Left ventricle myocardium inferior (tissue), 1 donor: ENCODE measurements at places on chromosomes 3 and 15.

DNA sequence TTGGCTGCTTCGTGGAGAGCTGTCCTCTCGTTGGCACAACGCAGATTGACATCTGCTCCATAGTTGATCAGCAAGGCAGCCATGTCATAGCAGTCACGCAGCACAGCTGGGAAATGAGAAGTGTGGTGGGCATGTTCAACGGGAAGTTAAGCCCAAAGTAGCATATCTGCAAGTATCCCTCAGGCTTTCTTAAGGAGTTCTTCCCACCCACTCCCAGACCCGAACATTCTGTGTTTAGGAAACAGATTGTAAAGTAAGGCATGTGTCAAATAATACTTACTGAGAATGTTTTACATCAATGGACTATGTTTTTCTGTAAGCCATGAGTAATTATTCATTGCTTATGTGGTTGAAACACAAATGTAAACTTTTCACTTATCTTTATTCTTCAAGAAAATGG is 9.2 kb downstream of the ASB14 start:
- no peak for DNase-seq

- DNase-seq, result no peak
Observed at GRCh38 chr3:184742676-184743135, 30.8 kb upstream of the MAGEF1 start.

- DNase-seq, result no peak
Observed at GRCh38 chr3:54827776-54828175, 100.1 kb downstream of the LRTM1 start.

- DNase-seq, result no peak
Observed at GRCh38 chr3:193314161-193314560, 64.4 kb downstream of the ATP13A5 start.

GRCh38 chr15:101314336-101315125 is 19.5 kb upstream of the SNRPA1 start:
- no peak for DNase-seq

GRCh38 chr3:126659915-126660886 is 5.3 kb upstream of the TXNRD3 start:
- no peak for DNase-seq

GRCh38 chr3:12258911-12259310 is 30.0 kb upstream of the PPARG start:
- DNase-seq, result no peak

DNA sequence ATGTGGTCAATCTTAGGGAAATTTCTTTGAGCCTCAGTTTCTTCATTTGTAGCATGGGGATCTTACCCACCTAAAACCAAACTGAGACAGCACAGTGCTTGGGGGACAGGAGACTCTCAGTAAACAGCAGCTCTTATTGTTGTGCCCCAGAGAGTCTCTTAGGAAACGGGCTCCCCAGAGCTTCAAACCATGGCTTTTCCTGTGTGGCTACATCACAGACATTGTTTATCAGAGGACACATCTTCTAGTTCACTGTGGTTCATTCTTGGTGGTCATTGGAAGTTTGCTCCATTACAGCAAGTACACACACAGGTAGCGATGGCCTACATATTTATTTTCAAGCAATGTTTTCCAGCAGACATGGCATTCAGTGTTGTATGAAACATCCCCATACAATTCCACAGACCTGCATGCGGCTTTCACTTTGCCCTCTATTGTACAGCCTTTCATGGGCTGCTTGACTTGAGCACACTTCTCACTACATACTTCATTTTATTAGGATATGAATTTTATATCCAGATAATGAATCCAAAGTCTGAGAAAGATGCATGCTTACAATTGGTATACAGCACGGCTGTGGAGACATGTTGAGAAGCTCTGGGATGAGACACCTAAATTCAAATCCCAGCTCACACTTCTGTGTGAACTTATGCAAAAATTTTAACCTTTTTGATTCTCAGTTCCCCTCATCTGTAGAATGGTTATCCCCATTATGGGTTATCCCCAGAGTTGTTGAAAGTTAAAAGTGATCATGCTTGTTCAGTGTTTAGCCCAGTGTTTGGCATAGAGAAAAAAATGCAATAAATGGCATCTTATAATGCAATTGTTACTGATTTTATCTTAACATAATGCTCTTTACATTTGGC is 84.8 kb upstream of the ICE2 start:
- no peak for DNase-seq
